AG09319 (cell line): ENCODE measurements at places on chromosomes 4 and X.

GRCh38 chr4:55783584-55783983, 36.0 kb upstream of the EXOC1L start:
- no peak for DNase-seq

GRCh38 chr4:95038791-95039190, 281.0 kb downstream of the BMPR1B start:
- no peak for DNase-seq

- no peak for DNase-seq
Measured at GRCh38 chr4:80360900-80361299, 25.4 kb downstream of the CFAP299 start.

GRCh38 chrX:103666202-103667107, 20.0 kb downstream of the MORF4L2 start:
- DNase-seq, result no peak

- DNase-seq, result no peak
Measured at GRCh38 chr4:42927946-42928345, 35.4 kb downstream of the GRXCR1 start.

- no peak for DNase-seq
Measured at GRCh38 chrX:86148024-86148511, at the start of gene DACH2. TSS of gene DACH2 (plus strand) at chrX:86148451.

- no peak for DNase-seq
Measured at GRCh38 chrX:18677161-18677869, 5.4 kb upstream of the RS1 start.

DNA sequence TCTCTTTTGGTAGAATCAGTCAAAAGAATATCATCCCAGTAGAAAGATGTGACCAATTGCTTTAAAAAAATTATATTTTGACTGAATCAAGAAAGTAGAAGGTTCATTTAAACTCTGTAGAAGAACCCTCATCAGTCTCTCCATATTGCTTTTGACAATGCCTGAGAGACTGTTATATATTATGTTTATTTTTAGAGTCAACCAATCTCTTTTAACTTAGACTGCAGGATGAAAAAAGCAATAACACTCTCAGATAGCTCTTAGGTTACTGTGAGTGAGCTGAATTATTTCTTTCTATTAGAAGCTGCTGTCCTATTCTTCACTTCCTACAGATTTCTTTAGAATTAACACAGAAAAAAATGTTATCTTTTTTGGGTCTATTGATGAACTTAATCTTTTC, 38.1 kb downstream of the GALNTL6 start:
- no peak for DNase-seq

DNA sequence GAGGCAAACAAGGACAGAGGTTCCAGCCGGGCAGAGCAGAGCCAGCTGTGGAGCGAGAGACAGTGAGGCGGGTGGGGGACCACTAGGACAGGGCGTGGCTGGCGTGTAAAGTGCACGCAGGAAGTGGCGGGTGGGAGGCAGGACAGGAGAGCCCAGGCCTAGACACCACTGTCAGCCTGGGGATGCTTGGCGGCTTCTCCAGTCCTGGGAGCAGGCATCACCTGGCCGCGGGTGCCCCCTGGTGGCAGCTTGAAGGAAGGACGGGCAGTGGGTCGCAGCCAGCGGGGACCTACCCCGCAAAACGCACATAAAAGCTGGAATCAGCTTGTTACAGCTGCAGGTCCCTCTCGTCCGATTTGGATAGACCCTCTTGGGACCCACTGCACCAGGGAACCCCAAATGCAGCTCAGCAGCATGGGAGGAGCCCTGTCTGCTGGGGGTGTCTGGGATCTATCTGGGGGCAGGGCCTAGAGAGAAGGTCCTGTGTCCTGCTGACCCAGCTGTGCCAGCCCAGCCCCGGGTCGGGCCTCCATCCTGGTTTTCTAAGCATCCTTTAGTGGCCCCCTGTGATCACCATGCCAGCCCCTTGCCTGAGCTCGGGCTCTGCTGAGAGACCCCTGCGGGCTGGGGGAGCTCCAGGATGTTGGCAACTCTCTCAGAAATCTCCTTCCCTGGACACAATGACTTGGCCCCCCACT, 57.7 kb downstream of the WFS1 start:
- peak; percentile 23 for DNase-seq

DNA sequence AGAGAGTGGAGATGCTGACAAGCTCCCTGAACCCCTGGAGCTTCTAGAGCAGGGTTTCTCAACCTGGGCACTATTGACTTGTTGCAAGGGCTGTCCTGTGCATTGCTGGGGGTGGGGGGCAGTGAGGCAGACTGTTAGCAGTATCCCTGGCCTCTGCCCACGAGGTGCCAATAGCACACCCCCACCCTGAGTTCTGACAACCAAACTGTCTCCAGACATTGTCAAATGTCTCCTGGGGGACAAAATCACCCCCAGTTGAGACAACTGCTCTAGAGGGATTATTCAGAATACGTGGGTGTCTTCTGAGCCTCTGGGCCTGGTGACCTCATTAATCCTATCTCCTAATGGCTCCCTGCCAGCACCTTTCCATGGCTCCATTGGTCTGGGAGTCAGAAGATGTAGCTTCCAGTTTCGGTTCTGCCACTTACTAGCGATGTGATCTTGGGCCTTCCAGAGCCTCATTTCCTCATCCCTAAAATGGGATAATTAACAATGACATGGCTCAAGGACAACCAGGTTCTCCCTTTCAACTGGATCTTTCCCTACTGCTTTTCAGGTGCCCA, 17.6 kb upstream of the PJA1 start:
- no peak for DNase-seq

DNA sequence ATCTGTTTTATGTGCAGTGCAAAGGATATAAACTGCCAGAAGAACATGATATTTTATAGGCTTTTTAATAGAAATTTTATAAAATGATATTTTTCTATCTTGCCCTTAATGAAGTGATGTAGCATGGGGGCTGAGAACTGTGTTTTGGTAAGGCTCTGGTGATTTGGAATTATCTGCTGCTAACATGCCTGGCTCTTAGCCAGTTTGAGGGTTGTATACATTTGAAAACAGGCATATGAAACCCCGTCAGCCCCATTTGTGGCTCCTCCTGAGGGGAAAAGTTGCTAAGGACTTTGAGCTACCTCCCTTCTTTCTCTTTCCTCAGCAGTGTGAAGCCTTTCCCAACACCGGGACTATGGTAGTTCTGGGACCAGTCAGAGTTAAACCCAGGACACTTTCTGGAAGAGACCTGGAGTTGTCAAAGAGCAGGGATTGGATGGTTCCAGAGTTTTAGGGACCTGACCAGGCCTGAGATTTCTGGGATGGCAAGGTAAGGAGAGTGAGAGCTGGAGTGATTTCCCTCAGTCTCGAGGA, 4.7 kb downstream of the SFRP2 start:
- no peak for DNase-seq

DNA sequence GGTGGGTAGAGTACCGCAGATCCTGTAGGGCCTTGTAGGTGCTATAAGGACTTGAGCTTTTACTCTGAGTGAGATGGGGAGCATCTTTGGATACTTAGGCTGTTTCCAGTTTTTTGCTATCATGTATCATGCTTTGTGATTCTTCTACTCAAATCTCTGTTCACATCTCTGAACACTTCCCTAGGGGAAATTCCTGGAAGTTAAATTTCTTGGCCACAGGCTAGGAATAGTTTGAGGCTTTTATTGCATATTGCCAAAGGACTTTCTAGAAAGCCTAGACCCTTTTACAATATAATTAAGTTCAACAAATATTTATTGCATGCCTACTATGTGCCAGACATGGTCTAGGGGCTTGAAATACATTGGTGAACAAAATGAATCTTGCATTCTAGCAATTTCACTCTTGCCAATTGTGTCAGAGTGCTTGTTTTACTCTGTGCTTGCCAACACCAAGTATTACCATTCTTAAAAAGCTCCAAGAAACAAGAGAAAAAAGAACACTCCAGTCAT, 4.1 kb upstream of the PGRMC1 start:
- no peak for DNase-seq

- no peak for DNase-seq
Measured at GRCh38 chrX:38066934-38067333, 60.6 kb downstream of the SYTL5 start.
